ENCODE measurements at places on chromosomes 3 and 15.

DNA sequence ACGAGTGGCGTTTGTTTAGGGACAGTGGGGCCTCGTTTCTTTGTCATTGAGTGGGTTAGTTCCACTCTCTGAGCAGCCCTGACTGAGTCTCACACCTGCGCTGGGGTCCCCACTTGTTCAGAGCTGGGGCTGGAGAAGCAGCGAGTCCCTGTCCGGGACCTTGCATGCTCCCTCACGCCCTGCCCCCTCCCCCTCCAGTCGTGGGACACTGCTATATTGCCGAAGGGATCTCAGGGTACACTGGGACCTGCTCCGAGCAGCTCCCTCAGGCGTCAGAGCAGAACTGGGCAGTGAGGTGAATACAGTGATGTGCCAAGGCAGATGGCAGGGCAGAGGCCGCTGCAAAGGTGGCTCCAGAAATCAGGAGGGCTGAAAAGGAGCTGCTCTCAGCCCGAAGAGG, 59.9 kb upstream of the KLF13 start:
- no peak for DNase-seq

GRCh38 chr3:114234745-114235144, 2.6 kb downstream of the ZNF80 start:
- DNase-seq = no peak

DNA sequence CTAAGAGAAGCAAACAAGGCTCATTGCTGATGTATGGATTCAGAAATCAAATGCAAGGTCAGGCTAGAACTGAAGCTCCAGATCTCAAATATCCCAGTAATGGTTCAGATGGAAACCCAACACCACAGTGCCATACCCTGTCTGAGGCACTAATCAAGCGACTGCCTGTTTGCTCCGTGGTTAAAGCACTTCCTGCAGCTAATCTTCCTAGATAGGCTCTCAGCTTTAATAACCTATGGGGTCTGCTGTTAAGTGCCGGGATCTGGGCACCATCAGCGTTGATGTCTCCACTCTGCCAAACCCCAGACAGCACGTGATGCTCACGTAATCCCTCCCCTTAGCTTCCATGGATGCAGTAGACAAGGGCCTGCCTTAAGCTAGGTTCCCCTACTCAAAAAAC, 262.6 kb downstream of the MECOM start:
- DNase-seq = no peak

- no peak for DNase-seq
Measured at GRCh38 chr3:60855250-60855649, 396.0 kb downstream of the FHIT start.

GRCh38 chr3:150410311-150411105, 2.4 kb downstream of the TSC22D2 start:
- no peak for DNase-seq

DNA sequence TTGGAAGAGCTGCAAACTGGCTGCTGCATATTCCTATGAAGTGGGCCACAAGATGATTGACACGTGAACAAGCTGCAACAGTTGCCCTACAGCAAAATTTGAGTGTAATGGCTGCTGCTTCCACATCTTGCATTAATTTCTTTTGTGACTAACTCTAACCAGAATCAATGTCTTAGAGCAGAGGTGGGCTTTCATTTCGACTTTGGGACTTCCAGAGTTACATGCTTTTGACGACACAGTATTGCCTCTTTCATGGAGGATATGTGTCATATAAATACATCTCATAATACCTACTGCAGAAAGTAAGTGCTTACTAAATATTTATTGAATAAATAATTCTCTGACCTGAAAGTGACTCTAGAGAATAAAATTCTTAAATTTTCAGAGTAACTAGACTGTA, 340.7 kb upstream of the KCNH8 start:
- no peak for DNase-seq

- no peak for DNase-seq
Measured at GRCh38 chr3:160545504-160545871, 19.9 kb downstream of the KPNA4 start.

DNA sequence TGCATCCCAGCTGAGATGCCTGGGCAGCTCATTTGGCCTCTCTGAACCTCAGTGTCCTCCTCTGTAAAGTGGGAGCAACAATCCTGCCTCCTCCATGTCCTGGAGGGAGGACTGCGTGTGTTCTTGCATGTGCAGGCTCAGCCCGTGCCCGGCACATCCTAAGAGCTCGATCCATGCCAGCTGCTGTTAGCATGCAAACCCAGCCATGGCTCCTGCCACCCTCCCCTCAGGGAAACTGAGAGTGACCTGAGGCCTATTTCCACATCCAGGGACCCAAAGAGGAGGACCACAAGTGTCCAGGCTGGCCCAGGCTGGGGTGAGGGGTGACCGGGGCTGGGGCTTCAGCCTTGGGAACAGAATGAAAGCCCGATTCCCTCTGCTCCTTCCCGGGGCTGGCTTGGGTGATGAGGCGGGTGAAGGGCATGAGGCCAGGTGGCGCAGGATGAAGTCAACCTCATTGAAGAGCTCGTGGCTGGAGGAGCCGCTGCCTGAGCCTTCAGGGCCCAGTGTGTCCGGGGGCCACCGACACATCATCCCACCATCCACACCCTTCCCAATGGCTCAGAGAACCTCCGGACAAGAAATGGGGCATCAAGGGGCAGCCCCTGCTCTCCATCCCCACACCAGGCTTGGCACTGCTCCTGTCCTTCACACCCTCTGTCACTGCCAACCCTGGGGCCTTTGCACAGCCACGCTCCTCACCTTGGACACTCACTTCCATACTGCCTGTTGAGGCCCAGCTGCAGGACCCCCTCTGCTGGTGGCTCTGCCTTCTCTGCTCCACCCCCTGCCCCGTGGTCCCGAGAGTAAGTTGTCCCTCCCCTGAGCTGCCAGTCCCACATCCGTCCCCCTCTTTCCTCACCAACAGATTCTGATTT, 42.5 kb downstream of the ADAMTS7 start:
- DNase-seq = no peak

- no peak for DNase-seq
Measured at GRCh38 chr3:126133606-126134005, 46.8 kb downstream of the ALDH1L1 start.

- no peak for DNase-seq
Measured at GRCh38 chr3:170534227-170534626, 51.6 kb downstream of the SLC7A14 start.

- no peak for DNase-seq
Measured at GRCh38 chr15:99720533-99720932, 12.7 kb downstream of the LYSMD4 start.

DNA sequence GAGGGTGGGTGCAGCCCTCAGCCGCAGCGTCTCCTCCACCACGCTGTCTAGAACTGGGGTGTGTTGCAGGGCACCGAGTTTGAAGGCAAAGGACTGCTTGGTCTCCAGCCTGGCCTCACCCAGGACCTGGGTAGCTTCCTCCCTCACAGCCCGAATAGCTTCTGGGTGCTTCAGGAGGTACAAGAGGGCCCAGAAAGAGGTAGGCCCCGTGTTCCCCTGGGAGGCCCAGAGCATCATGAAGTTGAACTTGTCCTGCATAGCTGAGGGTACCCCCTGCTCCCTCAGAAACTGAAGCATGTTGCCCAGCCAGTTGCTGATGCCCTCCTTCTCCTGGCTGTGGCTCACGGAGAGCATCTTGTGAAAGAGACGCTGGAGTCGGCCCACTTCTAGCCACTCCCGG, 930 bp downstream of the CYP8B1 start:
- no peak for DNase-seq

DNA sequence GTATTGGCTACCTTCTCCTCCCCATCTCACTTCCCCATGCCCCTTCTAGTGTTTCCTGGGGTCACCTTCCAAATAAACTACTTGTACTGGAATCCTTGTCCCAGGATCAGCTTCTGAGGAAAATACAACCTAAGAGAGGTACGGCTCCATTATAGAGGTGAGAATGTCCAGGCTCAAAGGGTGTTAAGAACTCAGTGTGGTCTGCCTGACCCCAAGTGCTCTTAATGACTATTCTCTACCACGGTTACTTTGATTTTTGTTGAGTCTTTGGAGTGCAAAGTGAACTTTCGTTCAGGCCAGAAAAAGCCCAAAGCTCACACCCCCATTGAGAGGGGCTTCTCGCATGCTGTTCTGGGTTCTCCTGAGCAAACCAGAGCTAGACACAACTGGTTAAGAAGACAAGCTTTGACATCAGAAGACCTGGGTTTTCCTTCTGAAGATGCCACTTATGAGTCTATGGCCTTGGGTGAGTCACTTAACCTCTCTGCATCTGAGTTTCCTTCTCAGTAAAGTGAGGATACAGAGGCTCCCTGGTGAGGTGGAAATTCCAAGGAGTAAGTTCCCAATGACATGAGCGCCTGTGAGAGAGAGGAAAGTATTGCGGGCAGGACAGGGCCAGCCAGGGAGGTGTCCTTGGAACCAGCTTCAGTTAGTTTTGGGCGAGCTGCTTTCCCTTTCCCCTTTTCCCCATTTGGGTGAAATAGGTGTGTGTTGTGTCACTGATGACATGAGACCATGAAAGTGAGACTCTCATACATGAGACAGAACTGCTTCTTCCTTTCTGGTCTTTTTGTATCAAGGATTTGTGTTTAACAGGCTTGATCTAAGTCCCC, 475.0 kb upstream of the PROK2 start:
- no peak for DNase-seq

- no peak for DNase-seq
Measured at GRCh38 chr15:48628832-48629231, 16.7 kb downstream of the FBN1 start.

GRCh38 chr3:4586381-4586780, 93.2 kb downstream of the ITPR1 start:
- no peak for DNase-seq

GRCh38 chr15:100931143-100931890, 12.2 kb downstream of the LRRK1 start:
- no peak for DNase-seq

GRCh38 chr15:77455696-77456321, 35.1 kb downstream of the HMG20A start:
- no peak for DNase-seq

Measured in stimulated activated CD8-positive, alpha-beta memory T cell treated with anti-CD3 and anti-CD28 coated beads, Interleukin-4, amount 100 ng/mL, for 1 hour (primary cell).